ENCODE measurements at places on chromosomes 3 and 15.

- DNase-seq, result no peak
These were observed 46.8 kb downstream of the EOMES start for GRCh38 chr3:27675287-27675686.

GRCh38 chr3:67662733-67663132, 8.3 kb upstream of the SUCLG2 start:
- DNase-seq, result no peak

DNA sequence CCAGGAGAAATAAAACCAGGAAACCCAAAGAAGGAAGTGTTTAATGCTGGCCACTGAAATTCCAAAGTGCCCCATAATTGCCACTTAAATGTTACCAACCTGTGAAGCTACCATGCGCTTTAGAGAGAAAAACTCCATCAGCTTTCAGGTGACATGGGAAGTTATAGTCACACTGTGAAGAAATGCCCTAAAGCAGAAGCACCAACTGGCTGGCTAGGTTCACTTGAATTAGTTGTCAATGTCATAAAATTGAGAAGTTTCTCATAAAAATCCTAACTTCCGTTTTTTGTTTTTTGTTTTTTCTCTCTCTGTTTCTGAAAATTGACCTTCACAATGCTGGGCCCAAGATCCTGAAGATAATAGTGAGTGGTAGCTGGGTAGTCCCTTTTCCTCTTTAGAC, 167.9 kb upstream of the CTNNB1 start:
- no peak for DNase-seq

- DNase-seq, result no peak
These were observed 19.7 kb upstream of the DNAJC19 start for GRCh38 chr3:181009225-181009624.

DNA sequence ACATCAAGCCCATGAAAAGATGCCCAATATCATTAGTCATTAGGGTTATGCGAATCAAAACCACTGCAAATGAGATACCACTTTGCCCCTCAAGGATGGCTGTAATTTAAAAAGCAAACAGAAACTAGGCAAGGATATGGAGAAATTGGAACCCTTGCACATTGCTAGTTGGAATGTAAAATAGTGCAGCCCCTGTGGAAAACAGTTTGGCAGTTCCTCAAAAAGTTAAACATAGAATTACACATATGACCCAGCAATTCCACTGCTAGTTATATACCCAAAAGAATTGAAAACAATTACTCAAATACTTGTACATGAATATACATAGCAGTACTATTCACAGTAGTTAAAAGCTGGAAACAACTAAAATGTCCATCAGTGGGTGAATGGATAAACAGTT, 186.8 kb upstream of the CGNL1 start:
- no peak for DNase-seq

- no peak for DNase-seq
These were observed 69.6 kb upstream of the GSK3B start for GRCh38 chr3:120163816-120164215.

- DNase-seq, result no peak
These were observed 124.1 kb downstream of the NR2E3 start for GRCh38 chr15:71934446-71934845.

DNA sequence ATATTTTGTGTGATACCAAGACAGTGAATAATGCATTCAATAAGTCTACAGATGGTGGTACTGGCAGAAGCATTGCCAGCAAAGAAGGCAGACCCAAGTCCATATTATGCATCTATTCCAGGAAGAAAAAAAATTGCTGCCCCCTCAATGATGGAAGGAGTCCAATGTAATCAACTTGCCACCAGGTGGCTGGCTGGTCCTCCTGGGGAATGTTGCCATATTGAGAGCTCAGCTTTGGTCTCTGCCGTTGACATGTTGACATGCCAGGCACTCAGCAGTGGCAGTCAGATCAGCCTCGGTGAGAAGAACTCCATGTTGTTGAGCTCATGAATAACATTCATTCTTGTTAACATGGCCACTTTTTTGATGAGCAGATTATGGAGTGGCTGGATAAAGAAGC, 298.5 kb downstream of the IGSF11 start:
- DNase-seq, result no peak

DNA sequence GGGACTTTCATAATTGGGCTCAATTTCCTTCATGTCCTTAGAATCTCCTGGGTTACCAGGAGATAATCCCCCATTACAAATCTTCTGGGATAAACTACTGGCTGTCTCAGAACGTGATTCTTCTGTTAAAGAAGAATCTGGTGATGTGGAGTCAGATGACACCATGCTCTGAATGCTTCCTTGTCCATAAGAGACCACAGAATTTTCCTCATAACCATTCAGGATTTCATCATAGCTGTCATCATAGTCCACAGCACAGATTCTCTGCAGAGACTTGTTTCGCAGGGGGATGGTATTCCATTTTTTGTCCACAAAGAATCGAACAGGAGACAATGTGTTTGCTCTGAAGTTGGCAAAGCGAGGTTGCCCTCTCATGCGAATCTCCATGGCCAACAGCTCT, 109.8 kb upstream of the TSPAN3 start:
- DNase-seq, result no peak

GRCh38 chr3:123036352-123037014, 8.9 kb upstream of the SEMA5B start:
- no peak for DNase-seq

GRCh38 chr15:94411846-94412245, 180.5 kb downstream of the MCTP2 start:
- no peak for DNase-seq

DNA sequence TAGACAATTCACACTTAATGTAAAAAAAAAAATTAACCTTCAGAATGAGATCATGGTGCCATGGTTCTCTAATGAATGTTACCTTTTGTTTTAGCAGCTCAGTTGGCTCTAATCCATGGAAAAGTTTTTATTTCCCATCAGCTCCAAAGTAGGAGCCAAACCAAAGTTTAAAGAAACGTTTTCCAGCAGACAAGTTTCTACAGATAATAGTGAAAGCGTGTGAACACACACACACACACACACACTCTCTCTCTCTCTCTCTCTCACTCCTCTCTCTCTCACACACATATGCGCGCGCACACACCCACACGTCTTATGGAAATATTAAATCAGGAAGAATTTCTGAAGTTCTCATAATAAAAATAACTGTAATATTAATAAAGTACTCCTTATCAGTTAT, 46.9 kb downstream of the MBNL1 start:
- no peak for DNase-seq

- DNase-seq, result no peak
These were observed 201.7 kb upstream of the SLC2A2 start for GRCh38 chr3:171228240-171228639.

DNA sequence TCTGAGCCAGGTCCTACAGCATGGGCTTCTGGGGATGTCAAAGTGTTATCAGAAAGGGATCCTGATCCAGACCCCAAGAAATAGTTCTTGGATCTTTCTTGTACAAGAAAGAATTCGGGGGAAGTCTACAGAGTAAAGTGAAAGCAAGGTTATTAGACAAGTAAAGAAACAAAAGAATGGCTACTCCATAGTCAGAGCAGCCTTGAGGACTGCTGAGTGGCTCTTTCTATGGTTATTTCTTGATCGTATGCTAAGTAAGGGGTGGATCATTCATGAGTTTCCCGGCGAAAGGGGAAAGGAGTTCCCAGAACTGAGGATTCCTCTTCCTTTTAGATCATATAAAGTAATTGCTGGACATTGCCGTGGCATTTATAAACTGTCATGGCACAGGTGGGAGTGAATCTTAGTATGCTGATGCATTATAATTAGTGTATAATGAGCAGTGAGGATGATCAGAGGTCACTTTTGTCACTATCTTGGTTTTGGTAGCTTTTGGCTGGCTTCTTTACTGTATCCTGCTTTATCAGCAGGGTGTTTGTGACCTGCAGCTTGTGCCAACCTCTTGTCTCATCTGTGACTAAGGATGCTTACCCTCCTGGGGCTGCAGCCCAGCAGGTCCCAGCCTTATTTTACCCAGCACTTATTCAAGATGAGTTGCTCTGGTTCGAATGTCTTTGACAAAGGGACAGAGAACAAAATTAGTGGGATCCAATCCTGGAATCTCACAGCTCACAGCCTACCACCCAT, 41.0 kb downstream of the CRYGS start:
- no peak for DNase-seq

GRCh38 chr3:41974223-41974622, 12.3 kb upstream of the ULK4 start:
- no peak for DNase-seq
